ENCODE measurements at places on chromosomes 16 and 17. TPM values are rescaled to one million over a fixed set of nuclear protein-coding genes. Genes with fewer than 3 reads are reported as not detected.

The PLCG2 gene
- 5.9 TPM for total RNA-seq

GRCh38 chr17:79838522-79839274 lies 542 bp downstream of the CBX4 start:
- DNase-seq, result peak; percentile 46

DNA sequence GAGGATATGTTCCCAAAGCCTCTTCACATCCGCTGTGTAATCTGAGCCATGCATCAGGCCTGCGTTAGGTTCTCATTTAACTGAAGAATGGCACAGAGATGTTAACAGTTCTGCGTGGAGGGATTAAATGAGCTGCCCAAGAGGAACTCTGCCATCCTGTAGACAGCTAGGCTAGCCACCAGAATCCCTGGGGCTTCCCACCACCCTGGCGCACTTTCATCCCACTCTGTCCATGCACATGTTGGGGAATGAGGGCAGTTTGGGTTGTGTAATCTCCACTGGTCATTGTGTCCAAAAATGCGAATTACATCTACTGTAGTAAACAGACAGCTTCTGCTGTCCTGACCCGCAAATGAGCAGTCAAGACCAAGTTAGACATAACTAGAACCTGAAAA lies 1.0 kb upstream of the GLG1 start:
- DNase-seq, result no peak

GRCh38 chr17:82031885-82032627 lies 578 bp downstream of the RAC3 start:
- peak; percentile 57 for DNase-seq

DNA sequence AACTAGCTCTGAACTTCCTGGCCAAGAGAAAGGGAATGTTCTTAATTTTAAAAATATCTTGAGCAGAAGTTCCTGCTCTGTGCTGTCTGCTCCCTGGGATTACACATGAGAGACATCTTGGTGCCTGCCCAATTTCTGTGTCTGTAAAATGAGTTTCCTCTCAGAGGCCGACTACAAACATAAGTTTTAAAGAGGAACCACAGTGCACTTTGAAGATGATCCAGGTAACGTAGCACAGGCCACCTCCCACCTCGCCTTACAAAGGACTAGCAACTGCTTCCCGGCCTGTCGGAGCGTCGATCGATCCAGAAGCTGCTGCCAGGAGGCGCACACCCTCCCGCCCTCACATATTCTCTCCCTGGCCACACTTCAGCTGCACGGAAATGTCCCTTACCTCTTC lies 55.0 kb upstream of the ATP2A3 start:
- DNase-seq, result no peak

DNA sequence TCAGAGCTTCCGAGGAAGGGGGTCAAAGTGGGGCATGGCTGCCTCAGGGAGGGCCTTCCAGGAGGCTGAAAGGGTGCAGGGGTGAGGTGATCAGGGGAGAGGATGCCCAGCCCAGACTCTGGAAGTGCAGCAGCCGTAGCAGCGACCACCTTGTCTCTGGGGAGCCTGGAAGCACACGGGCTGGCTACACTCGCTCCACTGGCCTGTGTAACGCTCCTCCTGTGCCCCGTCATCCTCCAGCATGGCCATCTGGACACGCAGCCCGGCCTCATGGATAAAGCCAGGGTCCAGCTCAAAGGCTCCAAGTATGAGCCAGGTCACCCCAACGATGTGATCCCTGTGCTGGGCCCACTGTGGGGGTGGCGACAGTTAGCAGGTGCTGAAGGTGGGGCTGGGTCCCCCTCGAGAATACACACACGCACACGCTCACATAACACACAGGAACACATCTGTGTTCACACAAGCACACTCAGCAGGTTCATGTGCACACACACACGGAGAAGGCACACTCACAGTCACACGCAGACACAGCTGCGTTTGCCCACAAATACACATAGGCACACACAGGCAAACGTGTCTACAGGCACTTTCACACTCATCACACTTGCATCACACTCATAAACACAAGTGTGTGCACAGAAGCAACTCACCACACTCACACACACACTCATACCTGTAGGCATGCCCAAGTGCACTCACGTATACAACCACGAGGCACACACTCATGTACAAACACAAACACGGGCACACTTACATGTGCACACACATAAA lies 19.3 kb downstream of the POLR3K start:
- no peak for DNase-seq

Measured in PC-3 (cell line).